Type B pancreatic cell (in vitro differentiated cells): ENCODE measurements at places on chromosomes 5 and 9. TPM values are rescaled to one million over a fixed set of nuclear protein-coding genes. Genes with fewer than 3 reads are reported as not detected.

Gene POC5
- total RNA-seq, result 9.9 and 16.0 TPM in 2 replicates

Gene ANKRD34B
- 0.07 and 0.19 TPM in 2 replicates for total RNA-seq

DNA sequence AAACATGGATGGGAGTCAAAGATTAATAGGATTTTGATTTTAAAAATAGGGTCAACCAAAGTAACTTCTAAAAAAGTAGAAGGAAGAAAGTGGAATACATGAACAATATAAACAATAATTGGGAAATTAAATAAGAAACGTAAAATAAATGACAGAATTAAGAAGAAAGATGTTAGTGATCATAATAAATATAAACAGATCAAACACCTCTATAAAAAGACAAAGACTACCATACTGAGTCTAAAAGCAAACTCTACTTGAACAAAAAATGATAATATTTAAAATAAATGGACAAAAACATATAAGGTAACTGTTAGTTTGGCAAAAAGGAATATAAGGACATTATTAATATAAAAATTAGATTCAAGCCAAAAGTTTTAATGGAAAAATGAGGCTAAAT is 57.7 kb upstream of the ZNF618 start:
- H3K4me1 ChIP-seq, result no peaks in the 10 kb centered on the region
- peaks cover 25% of the 10 kb centered on the region for H3K27me3 ChIP-seq
- no peak overlapping the region for H3K4me3 ChIP-seq
- no peaks in the 10 kb centered on the region for H3K36me3 ChIP-seq
- no peak for DNase-seq
- H3K27ac ChIP-seq, result no peak overlapping the region

Gene WDR38
- total RNA-seq, result 0.75 TPM in 1 of 2 replicates, not detected in the other

- H3K4me3 ChIP-seq, result peak overlapping the region; percentile 99
- peak overlapping the region; percentile 58 for H3K27ac ChIP-seq
- peaks cover 31% of the 10 kb centered on the region for H3K4me1 ChIP-seq
- no peaks in the 10 kb centered on the region for H3K36me3 ChIP-seq
- no peaks in the 10 kb centered on the region for H3K27me3 ChIP-seq
These were observed 2.3 kb upstream of the TSC1 start for GRCh38 chr9:132946631-132947295.

- H3K4me1 ChIP-seq, result no peaks in the 10 kb centered on the region
- H3K4me3 ChIP-seq, result no peak overlapping the region
- H3K27me3 ChIP-seq, result peaks cover 3% of the 10 kb centered on the region
- no peaks in the 10 kb centered on the region for H3K36me3 ChIP-seq
These were observed 63.4 kb upstream of the PALM2AKAP2 start for GRCh38 chr9:109716631-109717030.

GRCh38 chr9:114914139-114914538 is 16.3 kb downstream of the TNFSF8 start:
- H3K4me1 ChIP-seq, result peaks cover 6% of the 10 kb centered on the region
- H3K27ac ChIP-seq, result no peak overlapping the region
- H3K36me3 ChIP-seq, result no peaks in the 10 kb centered on the region
- no peak overlapping the region for H3K4me3 ChIP-seq
- DNase-seq, result no peak

Gene HACD4
- total RNA-seq, result 0.72 and 2.4 TPM in 2 replicates

Gene COL15A1
- total RNA-seq, result 0.12 and 0.68 TPM in 2 replicates
